CD4-positive, alpha-beta T cell treated with Interleukin-2 at 100 ng/mL for 4 hours (primary cell): ENCODE measurements at places on chromosomes 11 and 22.

GRCh38 chr11:78921509-78921908 lies 346.8 kb upstream of the NARS2 start:
- DNase-seq, result no peak

DNA sequence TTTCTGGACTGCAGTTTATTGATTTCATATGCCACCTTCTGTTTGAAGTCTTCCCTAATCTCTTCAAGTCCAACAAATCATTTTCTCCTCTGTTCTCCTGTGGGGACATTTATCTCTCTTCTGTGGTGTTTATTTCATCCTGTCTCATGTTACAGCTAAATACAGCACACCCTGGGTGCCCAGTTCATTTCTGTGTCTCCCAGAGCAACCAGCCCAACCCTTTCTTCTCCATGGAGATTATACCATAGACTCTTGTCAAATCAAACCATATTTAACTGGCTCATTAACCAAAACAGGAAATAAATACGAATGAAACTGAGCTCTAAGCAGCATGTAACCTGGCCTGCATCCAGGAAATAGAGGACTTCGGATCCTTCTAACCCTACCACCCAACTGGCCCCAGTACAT lies at the start of gene MS4A8:
TSS of gene MS4A8 (plus strand) at position 329 of the 408 bp plus-strand sequence. CDS start 1,249 bp downstream, outside the sequence.
- DNase-seq, result no peak

DNA sequence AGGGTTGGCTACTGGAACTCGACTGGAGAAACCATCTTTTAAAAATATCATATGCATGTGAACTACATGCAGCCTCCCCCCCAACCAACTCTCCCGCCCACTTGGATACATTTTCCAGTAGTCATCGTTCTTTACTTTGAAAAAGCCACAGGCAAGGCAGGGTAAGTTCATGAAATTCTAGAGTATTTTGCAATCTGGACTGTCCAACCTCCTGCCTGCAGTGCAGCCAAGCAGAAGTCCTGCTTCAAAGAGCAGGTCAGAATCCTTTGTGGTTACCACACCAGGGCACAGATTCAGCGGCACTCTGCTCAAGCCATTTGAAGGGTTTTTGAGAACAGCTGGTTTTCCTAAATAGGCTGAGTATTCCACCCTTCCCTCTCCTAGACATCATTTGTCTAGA lies 12.1 kb downstream of the ELF5 start:
- no peak for DNase-seq

DNA sequence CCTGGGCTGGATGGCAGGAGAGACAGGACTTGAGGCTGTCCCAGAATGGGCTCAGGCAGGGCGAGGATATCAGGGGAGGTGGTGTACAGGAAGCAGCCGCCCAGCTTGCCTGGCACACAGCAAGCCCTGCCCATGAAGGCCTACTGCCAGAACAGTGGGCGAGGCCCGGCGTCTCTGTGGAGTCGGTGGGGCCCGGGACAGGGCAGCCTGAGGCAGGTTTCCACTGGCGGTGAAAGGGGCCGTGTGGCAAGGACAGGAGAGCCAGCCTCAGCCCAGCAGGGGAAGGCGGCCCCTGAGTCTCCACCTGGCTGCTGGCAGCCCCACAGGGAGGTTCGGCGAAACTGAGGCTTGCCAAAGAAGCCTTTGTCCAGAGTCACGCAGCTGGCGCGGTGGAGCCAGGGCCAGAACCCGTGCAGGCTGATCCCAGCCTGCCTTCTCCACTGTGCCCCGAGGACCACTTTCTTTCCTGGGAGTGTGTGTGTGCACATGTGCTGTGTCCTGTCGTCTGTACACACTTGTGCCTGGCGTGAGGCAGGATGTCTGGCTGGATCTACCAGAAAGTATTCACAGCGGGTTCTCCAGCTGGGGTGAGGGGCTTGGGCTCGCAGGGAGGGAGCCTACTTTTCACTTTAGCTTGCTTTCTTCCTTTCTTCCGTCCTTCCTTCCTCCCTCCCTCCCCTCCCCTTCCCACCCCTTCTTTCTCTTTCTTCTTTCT lies 1.2 kb downstream of the TSPO start:
- peak; percentile 65 for DNase-seq

GRCh38 chr11:19345848-19346681 lies 105.3 kb upstream of the E2F8 start:
- DNase-seq, result no peak

GRCh38 chr22:22748297-22748743 lies 103.9 kb downstream of the GGTLC2 start:
- peak; percentile 66 for DNase-seq

DNA sequence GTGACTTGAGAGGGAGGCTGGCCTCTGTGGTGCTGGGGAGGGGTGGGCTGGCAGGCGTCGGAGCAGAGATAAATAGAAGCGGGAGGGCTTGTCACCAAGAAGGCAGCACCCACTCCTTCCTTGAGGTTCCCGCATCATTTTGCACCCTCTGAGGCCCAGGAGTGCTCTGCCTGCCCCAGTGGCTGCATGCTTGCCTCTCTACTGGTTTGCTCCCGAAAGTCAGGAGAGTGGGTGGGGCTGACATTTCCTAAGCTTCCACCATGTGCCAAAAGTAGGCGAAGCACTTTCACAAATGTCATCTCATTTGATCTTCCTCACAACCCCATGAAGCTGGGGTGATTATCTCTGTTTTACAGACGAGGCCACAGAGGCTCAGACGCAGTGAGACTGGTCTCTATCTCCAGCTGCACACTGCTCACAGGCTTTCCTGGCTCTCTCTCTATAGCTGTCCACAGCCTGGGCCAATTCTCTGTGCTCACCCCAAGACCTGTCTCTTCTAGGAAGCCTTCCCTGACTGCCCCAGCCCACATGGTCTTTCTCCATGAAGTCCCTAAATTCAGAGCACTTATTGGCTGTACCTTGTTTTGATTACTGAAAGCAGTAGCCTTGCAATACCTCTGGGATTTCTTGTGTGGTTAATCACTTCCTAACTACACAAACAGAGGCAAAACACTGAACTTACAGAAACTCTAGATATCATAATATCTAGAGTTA lies 2.6 kb upstream of the UCP3 start:
- DNase-seq, result peak; percentile 85

- DNase-seq, result no peak
These were observed 84.1 kb downstream of the PARVA start for GRCh38 chr11:12461516-12461915.

GRCh38 chr11:62479631-62480201 lies 60.9 kb downstream of the SCGB1A1 start:
- DNase-seq, result no peak

- no peak for DNase-seq
These were observed 15.5 kb upstream of the RASD2 start for GRCh38 chr22:35524966-35525686.

DNA sequence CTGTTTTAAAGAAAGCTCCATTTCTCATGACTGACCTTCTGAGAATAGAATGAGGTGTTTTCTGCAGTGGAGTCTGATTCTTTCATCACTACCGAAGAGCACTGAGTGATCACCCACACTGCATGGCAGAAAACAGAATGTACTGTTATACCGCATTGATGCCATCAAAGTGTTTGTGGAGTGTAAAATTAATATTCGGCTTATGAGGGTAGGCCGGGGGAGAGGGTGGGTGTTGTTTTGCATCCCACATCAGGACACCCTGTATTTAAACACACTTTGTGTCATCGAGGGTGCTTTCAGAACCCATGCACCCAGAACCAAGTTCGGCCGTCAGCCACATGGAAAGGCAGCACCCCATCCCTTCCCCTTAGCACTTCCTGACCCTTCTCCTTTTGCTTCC lies 41.3 kb upstream of the ETS1 start:
- peak; percentile 80 for DNase-seq

GRCh38 chr11:107561688-107562087 lies 3.8 kb downstream of the ALKBH8 start:
- no peak for DNase-seq

- no peak for DNase-seq
These were observed 4.5 kb downstream of the TMPRSS4 start for GRCh38 chr11:118081241-118081958.
